Activated CD4-positive, alpha-beta T cell treated with anti-CD3 and anti-CD28 coated beads, Interleukin-2, Interleukin-6, amounts not matched to agents 100 ng/mL and 50 ng/mL, durations not matched to agents 16 hours and 8 hours (primary cell): ENCODE measurements at places on chromosomes 3 and 15.

- peak; percentile 41 for DNase-seq
Measured at GRCh38 chr15:39874890-39875549, 45.0 kb downstream of the GPR176 start.

- DNase-seq = peak; percentile 40
Measured at GRCh38 chr3:88031642-88032077, 27.1 kb downstream of the CGGBP1 start.

GRCh38 chr3:50447290-50447840, 56.1 kb downstream of the CACNA2D2 start:
- no peak for DNase-seq

GRCh38 chr3:129606636-129607390, at the start of gene PLXND1:
PLXND1 (minus strand) TSS chr3:129606676; CDS start chr3:129606639, 37 bp downstream.
- peak; percentile 16 for DNase-seq

- DNase-seq = no peak
Measured at GRCh38 chr3:129312021-129312639, 33.5 kb downstream of the HMCES start.

- peak; percentile 24 for DNase-seq
Measured at GRCh38 chr15:54082836-54083492, 104.7 kb downstream of the UNC13C start.

GRCh38 chr3:73509816-73510215, 114.9 kb downstream of the PDZRN3 start:
- DNase-seq = no peak

DNA sequence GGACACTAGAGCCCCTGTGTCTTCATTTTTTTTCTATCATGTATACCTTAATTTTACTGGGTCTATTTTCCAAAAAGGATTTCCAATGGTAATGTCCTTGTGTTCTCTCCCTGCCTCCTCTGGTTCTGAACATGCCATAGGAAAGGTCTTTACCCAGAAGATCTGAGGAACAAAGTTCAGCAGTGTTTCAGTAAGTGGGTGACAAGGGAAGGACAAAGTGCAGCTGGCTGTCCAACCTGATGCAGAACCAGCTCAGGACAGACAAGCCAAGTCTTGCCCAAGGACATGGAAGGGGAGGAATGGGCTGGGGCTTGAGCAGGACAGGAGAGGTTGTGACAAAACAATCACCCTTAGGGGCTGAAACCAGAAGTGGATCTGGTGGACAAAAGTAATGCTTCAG, 61.2 kb upstream of the STRIT1 start:
- DNase-seq = no peak

- DNase-seq = peak; percentile 76
Measured at GRCh38 chr15:63945007-63945788, 101.1 kb downstream of the DAPK2 start.

GRCh38 chr15:92268900-92269299, 124.8 kb upstream of the ST8SIA2 start:
- no peak for DNase-seq

DNA sequence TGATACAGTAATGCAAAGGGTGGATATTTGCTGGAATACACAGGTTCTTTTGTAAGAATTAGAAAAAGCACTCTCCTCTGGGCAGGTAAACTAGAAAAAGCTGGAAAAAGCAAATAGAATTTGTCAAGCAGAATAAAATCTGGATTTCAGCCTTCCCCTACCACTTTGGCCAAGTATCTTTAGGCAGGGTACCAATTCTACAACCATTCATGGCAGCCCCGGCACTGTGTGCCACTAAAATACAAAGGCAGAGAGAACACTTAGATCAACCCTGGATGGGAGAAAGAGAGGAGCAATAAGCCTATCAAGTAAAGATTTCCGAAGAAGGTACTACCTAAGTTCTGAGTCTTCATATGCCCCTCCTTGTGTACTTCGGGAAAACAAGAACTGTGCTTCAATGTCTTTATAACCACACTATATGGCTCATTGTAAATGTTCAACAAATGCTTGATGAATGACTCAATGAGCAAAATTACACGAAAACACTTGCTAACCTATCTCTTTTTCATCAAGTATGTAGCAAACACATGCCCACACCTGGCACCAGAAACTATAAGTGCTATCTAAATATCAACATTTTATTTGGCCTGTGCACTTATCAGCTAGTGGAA, 20.8 kb downstream of the STAG1 start:
- DNase-seq = no peak

DNA sequence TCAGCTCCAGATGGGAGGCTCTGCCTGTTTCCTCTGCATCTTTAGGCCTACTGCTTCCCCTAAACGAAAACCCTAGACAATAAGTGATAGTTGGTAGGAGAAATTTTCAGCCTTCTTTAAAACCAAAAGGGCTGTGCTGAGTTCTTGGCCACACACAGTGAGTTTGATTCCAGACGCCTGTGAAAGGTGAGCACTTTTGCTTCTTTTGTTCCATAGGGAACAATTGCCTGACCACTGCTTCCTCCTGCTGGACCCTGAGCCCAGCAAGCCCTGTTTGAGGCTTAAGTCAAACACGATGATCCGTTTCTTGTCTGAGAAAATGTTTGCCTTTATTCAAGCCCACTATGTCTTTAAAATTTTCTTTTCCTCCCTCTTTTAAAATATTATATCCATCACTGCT, 493.9 kb downstream of the ZIC1 start:
- no peak for DNase-seq
